Tibial nerve (tissue), 4 donors: ENCODE measurements at places on chromosomes 1 and 21.

- DNase-seq: no peak
Measured at GRCh38 chr1:68805097-68805641, 308.3 kb upstream of the DEPDC1 start.

DNA sequence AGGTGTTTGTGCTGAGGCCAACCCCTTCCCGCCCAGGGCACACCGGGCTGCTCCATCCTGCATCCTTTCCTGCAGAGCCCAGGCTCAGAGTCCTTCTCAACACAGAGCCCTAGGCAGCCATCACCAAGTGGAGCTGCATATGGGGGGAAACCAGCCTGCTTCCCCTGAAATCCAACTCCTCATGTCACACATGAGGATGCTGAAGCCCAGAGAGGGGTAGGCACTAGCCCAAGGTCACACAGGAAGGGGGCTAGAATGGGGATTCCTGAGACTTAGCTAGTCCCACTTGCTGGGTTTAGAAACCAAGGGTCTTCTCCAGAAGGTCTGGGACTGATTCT is 5.5 kb upstream of the TNFRSF1B start:
- DNase-seq: no peak

DNA sequence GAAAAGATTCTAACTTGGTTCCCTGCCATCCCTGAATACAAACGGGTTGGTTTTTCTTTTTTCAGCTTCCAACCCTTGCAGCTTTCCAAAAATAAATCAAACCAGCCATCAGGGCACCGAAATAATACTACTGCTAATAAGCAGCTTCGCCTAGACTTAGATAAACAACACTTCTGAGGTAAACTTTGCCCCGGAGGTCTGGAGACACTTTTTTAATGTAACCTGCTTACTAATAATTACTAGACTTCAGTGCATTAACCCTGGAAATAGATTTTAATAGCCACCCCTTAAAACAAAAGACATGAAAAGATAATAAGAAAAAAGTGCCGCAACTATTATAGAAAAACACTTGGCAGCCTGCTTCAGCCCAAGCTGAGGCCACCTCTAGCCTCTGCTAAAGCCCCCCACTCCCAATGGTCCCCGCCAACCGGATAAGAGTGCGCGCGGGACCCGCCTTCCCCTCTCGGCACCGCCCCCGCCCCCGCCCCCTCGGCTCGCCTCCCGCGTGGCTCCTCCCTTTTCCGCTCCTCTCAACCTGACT is 405 bp upstream of the GADD45A start:
- DNase-seq: no peak

DNA sequence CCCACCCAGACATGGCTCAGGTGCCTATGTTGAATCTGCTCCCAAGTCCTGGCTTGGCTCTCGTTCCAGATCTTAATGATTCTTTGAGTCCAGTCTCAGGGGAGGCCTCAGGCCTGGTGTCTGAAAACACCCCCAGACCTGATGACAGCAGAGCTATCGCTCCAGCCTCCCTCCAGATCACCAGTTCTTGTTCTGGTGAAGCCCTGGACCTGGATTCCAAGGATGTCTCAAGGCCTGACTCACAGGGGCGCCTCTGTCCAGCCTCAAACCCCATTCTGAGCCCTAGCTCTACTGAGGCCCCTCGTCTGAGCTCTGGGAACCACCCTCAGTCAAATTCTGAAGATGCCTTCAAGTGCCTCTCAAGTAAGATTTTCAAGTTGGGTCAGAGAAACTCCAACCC is 11.4 kb downstream of the MROH7 start:
- DNase-seq: no peak

GRCh38 chr1:44225761-44226160 is 12.5 kb downstream of the DMAP1 start:
- DNase-seq: no peak

GRCh38 chr1:227070638-227071285 is 130.7 kb downstream of the COQ8A start:
- no peak for DNase-seq

DNA sequence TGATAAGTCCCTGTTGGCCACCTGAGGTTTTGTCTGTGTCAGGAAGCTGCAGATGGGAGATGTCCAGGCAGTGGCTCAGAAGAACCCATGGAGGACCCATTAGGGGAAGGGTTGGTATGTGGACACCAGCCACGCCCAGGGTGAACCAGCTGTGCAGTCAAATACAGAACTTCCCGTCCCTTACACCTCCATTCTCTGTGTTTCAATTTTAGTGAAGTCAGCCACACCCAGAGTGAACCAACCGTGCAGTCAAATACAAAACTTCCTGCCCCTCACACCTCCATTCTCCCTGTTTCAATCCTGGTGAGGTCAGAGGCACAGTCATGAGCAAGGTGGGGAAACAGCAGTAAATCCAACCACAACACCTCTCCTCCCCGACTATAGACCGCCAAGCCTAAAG is 27.4 kb downstream of the BACE2 start:
- no peak for DNase-seq
